ENCODE measurements at places on chromosomes 11 and 22.

DNA sequence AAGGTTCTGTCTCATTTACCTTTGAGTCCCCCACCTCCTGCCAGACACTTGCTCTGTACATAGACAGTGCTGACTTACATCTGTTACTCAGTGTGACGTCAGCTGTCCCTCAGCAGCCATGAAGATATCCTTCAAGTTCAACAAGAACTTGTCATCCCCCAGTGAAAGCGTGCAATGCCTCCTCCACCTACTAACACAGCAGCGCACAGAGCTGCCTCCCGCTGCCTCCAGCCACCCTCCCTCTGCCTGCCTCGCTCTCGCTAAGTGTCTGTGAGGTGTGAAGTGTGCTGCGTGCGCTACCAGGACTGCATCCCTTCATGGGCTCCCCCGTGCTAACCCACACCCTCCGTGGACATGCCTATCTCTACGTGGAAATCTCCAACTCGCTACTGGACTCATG, 621.4 kb downstream of the BRD1 start:
- no peak for DNase-seq

- no peak for DNase-seq
These were observed 15.0 kb downstream of the PLCB3 start for GRCh38 chr11:64266339-64266738.

DNA sequence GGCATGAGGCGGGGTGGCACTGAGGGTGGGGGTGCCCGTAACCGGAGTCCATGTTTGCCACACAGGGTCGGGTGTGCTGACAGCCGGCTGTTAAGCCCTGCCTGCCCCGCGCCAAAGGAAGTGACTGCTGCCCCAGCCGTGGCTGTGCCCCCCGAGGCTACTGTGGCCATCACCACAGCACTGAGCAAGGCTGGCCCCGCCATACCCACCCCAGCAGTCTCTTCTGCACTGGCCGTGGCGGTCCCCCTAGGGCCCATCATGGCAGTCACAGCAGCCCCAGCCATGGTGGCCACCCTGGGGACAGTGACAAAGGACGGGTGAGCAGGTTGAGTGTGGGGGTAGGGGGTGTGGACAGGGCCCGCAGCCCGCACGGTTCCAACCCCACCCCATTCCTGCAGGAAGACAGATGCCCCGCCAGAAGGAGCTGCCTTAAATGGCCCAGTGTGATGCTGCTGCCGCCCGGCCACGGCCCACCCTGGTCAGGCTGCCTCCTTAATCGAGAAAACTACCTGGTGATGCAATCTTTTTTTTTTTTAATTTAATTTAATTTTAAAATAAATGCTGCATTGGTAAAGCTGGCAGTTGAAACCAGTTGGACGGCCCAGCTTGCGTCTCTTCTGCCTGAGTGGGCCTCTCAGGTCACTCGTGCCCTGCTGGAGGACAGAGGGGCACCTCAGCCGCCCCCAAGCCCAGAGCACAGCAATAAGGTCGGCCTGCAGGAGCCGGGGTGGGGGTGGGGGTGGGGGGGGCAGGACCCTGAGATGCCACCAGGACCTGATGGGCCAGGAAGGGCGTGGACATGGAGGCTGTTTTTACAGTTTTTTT, 30.8 kb downstream of the SBF1 start:
- no peak for DNase-seq

GRCh38 chr22:33524511-33525260, 395.6 kb downstream of the LARGE1 start:
- no peak for DNase-seq

DNA sequence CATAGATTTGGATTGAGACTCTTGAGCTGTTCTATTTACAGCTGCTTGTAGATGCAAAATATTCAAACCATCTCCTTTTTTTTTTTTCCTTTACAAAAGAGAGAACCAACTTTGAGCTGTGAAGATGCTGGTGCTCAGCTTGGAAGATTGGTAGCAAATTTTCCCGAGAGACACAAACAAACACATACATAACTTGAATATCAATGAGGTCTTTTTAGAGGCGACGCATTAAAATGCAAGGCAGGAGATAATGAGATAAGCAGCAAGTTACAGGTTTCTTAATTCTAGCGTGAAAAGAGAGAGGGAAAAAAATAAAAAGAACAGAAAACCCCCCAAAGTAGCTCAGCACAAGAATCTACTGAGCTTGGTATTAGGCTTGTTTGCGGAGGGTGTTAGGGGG, 247.0 kb upstream of the SORL1-AS1 start:
- DNase-seq: no peak

GRCh38 chr11:131486937-131487635, 116.7 kb downstream of the NTM start:
- DNase-seq: no peak

- no peak for DNase-seq
These were observed 301.8 kb downstream of the NTM start for GRCh38 chr11:131672191-131672590.

DNA sequence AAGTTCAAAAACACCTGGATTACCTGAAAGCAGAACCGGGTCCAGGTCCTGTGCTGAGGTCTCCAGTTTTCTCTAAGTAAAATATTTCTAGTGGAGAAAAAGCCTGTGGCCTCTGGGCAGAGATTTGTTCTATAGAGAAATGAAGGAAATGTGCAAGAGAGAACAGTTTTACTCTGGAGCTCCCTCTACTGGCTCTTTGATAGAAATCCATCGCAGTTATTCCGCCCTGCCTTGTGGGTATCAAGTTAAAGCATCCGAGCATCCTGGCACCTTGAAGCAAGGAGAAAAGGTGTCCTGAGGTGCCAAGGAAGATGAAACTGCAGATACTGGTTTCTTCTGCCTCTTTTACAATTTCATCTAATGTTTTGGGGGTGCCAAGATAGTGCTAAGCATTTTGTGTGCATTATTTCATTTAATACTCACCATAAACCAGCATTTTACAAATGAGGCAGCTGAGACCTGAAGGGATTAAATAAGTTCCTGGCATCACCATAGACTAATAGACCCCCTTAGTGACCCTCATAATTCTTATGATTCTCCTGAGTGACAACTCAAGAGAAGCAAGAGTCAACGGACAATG, 113.1 kb upstream of the HSD17B12 start:
- no peak for DNase-seq

DNA sequence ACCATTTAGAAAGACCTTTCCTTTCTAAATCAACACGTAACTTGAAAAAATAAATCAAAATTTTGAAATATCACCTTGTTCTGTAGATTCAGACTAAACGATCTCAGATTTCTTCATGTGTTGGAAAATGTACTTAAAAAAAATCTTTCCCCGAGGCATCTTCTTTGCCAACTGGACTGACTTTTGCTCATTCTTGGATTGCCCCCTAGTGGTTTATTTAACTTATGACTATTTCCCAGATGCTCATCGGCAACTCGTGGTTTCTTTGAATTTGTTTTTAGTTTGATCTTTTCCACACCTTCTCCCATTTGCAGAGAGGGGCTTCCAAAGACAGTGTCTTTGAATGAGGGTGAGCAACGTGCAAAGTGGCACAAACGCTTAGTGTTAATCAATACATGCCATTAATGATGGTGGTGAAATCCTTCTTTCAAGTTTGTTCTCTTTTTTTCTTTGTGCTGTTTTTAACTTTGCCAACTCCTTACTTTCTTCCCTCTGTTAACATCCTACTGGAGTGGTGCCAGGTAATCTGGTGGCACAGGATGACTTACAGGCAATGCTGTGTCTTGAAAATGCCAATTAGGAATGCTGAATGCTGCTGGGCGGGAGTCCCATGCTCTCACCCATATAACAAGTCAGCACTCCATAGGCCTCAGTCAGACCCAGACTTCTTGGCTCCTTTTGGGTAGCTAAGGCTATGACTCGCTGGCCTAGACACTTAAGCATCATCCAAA, 18.3 kb downstream of the PRSS23 start:
- DNase-seq: no peak

GRCh38 chr11:123323568-123323967, 106.5 kb upstream of the GRAMD1B start:
- DNase-seq: no peak

DNA sequence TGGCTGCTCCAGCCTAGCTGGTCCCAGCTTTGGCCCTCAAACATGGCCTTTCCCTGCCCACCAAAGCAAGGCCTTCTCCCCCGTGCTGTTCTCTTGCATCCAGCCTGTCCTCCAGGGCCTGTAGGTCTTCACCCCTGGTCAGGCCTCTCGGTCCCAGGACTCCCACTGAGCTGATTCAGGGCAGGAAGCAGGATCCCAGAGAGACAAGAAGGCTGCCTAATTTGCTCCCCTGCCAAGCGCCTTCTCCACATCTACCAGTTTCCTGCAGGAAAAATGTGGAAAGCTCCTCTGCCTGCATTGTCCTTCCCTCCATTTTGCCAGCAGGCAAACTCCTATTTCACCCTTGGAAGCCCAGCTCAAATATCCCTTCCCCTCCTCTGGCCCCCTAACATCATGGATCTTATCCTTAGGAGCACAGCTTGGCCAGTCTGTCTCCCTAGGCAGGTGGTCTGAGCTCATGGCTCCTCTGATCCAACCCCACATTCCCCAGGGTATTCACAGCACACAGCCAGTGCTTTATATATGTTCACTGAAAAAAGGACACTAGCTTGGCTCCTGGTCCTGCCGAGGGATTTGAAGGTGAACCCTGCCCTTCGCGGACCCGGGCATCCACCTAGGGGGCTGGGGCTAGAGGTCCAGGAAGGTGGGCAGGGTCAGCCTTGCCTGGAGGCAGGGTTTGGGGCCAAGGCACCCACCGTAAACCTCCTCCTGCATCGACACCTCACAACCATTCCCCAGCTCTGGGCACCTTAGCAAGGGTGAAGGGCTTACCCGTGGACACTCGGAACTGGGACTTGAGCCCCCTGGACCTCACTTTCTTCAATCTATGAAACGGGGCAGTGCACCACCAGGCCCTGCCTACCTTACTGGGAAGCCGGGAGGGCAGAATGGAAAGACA, 968 bp downstream of the RHBDD3 start:
- DNase-seq: no peak

DNA sequence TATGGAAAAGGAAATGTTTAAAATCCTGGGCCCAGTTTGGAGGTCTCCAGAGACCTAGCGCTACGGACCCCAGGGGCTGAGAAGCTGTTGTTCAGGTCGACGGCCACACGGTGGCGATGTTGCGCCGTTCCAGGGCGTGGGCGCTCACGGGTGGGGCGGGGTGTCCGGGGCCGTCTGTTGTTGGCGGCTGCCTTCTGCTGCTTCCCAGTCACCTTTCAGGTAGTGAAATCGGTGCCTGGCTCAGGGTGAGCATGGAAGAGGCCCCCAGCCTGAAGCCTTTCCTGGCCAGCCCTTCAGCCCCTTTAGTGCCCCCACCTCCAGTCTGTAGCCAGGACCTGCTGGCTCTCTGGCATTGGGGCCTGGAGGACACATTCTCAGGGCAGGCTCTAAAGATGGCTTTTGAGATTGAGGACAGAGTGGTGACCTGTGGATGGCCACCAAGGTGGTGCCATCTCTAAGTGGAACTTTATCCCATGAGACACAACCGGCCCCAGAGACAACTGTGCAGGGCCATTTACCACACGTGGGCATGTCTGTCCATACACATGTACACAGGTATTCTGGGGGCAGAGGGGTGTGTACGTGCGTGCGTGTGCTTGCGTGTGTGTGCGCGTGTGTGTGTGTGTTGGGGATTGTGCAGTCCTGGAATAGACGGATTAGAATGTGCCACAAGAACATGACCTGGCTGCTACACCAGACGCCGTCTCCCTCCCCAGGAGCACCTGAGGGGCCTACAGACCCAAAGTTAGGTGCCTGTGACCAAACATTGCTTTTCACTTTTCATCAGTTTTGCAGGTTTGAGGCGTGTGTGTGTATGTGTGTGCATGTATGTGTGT, 53.8 kb downstream of the ST14 start:
- peak; percentile 81 for DNase-seq

DNA sequence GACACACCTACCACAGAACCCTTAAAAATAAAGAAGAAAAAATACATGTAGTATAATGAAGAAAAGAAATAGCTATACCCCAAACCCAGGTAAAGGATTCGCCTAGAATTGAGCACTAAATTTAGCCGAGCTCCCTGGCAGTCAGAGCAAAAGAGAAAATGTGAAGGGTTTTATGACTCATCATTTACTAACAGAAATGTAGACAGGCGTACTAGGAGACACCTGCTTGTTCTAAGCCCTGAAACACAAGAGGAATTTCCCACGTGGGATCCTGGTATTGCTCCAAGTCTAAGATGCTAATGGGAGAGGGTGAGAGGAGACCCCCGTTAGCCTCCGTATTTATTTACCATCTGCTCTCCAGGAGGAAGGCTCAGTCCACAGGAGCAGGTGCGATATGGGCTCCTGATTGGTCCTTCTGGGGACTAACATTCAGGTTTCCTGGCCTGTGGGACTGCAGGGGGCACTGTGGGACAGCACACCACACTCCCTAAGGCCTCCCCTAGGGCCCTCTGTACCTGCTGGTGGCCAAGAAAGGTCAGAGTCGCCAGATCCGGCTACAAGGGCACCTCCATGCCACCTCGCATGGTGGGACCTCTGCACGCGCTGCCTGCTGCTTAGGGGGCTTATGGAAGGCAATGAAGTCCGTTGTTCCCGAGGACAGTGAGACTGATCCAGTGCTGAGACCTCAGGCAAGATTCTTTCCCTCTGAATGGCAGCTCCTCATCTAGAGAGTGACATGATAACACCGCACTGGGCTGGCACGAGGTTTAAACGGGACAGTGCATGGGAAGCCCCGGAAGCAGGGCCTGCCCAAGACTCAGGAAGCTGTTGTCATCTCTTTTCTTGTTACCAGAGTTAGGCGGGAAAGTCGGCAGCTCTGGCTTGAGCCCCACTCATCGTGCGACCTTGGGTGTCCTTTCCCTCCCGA, 25.8 kb downstream of the KCNC1 start:
- no peak for DNase-seq

DNA sequence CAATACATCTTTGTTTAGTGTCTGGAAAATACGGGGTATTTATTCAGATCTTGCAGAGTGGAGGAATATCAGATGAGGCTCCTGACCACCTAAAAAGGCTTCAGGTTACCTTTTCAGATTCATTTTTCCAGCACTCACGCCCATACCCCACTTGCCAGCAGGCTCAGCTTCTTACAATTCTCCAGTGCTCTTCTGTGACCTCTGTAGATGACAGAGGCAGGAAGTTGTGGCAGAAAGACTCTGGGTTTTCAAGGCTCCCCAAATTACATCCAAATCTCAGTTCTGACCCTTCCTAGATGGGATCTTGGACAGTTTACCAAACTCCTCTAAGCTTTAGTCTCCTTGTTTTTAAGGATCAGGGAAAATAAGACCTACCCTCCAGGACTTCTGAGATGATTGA, 61.1 kb downstream of the SYTL2 start:
- DNase-seq: peak; percentile 30

DNA sequence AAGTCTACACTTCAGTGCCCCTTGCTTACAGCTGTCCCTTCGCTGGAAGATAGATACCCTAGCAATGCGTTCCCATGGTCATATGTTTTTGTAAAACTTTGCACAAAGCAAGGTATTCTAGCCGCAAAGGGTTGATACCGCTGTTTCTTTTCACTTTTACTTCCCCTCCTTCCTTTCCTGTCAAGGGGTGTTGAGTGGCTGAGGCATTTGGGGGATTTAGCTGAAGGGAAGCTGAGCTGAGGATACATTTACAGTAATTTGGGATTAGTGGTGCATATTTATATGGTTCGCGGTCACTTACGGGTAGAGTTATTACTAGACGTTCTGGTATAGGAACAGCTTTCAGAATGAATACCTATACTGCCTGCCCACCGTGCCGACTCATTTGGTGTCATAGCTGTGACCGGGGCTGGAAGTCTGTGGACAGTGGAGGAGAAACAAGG, 86.9 kb upstream of the WNT11 start:
- DNase-seq: no peak

- no peak for DNase-seq
These were observed 10.1 kb upstream of the OR4A15 start for GRCh38 chr11:55357560-55358184.

- DNase-seq: no peak
These were observed 68.7 kb upstream of the AMPD3 start for GRCh38 chr11:10386361-10386760.

- DNase-seq: no peak
These were observed 1115.0 kb downstream of the BRD1 start for GRCh38 chr22:48712558-48713271.
